Brain microvascular endothelial cell (primary cell): ENCODE measurements at places on chromosomes 2 and 18.
A peak's percentile ranks its signal among the peaks of the same experiment; 100 is the strongest.

DNA sequence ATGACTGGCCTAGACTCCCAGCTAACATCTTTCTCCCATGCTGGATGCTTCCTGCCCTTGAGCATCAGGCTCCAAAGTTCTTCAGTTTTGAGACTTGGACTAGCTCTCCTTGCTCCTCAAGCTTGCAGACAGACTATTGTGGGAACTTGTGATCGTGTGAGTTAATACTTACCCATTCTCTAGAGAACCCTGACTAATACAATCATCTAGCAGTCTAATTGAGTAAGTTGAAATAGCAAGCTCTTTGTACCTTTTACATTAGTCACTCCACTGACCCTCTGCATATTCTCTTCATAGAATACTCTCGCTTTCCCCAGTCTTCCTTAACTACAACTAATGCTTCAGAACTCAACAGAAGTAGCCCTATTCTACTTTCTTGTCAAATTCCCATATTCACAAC is 434.6 kb upstream of the NXPH2 start:
- no peak for DNase-seq

DNA sequence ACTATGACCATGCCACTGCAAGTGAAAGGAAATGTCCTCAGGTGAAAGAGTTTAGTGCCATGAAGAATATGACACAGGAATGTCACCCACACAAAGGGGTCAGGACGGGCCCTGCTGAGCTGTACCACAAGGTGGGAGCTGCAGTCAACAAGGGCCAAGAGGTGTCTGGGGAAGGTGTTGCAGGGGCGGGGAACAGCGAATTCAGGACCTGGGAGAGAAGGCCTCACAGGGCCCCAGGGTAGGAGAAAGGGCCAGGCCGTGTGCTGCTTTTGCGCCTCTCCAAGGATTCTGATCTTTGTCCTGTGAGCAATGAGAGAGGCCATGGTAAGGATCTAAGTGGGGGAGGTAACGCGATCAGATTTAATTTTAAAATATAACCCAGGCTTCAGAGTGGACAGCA is 23.6 kb downstream of the CYB5A start:
- DNase-seq: no peak

DNA sequence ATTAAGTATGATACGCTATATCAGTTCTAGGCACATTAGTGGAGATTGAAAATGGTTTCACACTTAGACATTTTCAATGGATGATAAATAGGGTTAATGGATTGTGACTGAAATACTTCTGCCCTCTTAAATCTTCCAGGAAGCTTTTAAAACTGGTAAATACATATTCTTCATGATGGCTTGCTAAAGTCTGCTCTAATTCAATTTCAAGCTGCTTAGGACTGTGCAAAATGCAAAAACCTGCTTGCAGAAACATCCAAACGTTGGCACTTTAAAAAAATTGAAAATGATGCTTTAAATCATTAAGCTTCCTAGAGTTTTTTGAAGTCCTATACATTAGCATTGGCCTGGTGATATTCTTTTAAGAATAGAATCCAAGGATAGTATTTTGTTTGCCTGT is 214.8 kb upstream of the FSHR start:
- no peak for DNase-seq

- peak; percentile 92 for DNase-seq
These were observed 41.8 kb upstream of the CDC42EP3 start for GRCh38 chr2:37713258-37713700.

GRCh38 chr2:144514616-144515091 is 5.3 kb downstream of the ZEB2 start:
- DNase-seq: no peak

DNA sequence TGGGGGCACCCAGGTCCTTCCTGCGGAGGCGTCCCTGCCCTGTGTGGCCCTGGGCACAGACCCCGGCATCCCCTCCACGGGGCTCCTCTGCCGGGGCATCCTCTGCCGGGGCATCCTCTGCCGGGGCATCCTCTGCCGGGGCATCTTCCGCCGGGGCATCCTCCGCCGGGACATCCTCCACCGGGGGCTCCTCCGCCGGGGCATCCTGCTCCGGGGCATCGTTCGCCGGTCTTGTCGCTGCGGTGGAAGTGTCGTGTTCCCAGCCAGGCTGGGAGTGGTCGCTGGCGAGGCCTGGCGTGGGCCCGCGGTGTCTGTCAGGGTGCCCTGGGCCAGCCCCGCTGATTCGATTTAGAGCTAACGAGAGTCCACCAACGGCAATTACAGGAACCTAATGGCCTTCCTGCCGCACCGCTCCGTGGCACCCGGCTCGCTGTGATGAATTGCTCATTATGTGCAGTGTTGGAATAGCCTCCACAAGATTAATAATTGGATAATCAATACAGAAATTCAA is 115.1 kb downstream of the NFATC1 start:
- DNase-seq: no peak

DNA sequence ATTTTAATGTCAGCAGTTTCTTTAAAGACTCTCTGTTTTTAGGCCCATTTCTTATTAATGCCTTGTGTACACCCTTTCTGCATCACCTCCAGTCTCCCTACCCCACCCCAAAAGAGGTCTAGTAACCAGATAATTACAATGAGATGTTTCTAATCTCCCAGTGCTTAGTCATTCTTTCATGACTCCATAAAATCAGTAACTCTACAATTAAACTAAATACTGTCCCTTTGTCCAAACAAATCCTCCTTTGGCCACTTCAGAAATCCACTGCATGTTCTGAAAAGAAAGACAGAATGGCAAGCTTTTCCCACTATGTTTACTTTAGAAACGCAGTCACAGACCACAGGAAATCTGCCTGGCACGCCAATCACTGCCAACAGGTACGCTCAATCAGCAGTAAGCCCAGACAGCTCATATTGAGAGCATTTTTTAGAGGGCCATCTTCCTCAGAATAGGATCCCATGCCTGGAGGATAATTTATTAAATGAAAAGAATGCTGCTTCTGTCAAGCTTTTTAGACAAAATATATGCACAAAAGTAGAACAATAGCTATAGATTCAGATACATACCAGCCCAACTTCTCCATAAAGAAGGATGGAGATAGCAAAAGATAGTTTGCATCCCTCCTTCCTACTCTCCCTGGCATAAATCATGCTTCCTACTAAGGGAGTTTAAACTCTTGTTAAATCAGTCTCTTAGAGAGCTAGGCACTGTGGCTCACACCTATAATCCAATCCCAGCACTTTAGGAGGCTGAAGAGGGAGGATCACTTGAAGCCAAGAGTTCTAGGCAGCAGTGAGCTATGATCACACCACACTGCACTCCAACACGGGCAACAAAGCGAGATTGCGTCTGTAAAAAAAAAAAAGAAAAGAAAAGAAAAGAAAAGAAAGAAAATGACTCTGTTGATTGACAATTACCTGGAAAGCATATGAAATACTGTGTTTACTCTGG is 14.6 kb downstream of the CLASP1 start:
- peak; percentile 14 for DNase-seq

GRCh38 chr2:231671270-231672050 is 36.9 kb upstream of the PTMA start:
- DNase-seq: no peak

DNA sequence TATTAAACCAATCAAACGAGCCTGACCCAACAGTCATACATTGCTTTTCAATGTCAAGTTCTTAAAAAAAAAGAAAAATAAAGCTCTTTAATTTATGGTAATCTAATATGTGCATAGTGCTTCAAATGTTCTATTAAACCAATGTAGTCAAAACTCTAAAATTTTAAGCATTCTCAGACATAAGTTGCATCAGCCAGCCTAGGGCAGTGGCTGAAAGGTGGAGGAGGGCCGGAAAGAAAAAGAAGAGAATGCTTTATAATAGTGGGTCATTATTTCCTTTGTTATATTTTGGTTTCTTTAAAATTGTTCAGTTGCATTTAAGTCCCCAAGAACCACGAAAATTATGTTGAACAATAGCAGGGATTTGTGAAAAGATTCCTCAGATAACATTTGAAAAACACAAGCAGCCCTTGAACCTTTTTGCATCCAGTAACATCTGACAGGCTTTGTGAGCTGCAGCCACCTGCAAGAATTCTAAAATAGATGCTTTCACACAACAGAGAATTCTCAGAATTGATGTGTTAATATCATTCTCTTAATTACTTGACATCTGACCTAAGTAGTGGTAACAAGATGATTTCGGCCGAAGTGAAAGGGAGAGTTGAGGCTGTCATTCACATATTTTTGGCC is 252.1 kb downstream of the CDCA7 start:
- no peak for DNase-seq

- no peak for DNase-seq
These were observed 41.0 kb downstream of the CROCC2 start for GRCh38 chr2:240947176-240947575.

GRCh38 chr2:95058466-95058988 is 33.0 kb downstream of the MAL start:
- no peak for DNase-seq

DNA sequence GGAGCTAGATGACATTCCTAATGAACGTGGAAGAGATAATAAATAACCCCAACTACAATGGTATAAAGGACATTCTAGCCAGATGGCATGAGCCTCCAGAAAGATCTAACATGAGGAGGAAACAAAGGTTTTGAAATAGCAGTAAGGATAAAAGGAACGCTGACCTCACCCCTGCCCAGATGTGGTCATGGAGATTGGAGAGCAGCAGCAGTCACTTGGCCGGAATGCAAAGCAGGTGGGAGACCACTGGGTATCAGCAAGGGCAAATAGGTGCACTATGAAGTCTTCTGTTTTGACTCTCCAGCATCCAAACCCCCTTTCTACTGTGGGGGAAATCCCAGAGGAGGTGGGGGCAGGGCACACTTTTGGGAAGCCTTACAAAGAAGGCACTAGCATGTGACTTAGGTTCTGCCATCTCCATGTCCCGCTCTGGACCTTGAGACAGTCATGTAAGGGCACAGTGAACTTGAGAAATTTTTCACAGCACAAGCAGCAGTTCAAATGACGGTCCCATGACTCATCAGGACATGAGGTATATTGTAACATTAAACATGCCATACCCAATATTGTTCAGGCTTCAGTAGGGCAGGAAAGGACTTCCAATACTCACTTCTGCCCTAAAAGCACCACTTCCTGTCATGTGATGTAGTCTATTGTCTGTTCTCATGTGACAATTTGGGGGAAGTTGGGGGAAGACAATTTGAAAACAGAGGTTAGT is 55.2 kb downstream of the METTL4 start:
- DNase-seq: peak; percentile 89

- DNase-seq: no peak
These were observed 226.9 kb downstream of the MYO3B start for GRCh38 chr2:170404846-170405245.

DNA sequence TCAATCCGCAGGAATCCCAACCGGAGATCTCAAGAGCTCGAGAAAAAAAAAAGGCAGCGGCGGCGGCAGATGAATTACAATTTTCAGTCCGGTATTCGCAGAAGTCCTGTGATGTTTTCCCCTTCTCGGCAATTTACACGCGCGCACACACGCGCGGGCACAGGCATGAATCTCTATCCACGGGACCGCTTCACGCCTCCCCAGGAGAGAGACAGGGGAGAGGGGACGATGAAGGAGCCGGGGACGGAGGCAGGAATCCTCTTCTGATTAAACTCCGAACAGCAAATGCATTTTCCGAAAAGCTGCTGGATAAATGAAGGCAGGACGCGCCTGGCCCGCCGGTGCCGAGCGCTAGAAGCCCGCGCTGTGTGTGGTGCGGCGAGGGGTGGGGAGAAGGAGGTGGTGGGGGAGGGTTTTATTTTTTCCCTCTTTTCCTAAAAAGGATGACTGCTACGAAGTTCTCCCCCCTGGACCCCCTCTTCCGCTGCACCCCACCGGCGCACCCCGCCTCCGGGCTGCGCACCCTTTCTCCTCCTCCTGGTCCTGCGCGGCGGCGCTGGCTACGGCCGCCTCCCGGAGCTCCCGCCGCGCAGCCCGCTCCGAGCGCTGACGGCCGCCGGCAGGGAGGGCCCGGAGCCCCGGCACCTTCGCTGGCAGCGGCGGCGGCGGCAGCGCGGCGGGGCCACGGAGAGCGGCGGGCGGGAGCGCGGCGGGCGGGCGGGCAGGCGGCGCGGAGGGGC is at the start of gene BCL2:
BCL2 (minus strand) TSS at position 387 of the 740 bp plus-strand sequence.
- peak; percentile 7 for DNase-seq

DNA sequence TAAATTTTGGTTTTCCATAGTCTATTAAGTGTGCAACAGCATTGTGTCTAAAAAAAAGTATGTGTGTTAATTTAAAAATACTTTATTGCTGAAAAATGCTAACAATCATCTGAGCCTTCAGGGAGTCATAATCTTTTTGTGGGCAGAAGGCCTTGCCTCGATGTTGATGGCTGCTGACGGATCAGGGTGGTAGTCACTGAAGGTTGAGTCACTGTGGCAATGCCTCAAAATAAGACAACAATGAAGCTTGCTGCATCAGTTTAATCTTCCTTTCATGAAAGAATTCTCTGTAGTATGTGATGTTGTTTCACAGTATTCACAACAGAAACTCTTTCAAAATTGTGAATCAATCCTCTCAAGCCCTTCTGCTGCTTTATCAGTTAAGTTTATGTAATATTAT is 31.3 kb downstream of the HDHD2 start:
- DNase-seq: no peak

DNA sequence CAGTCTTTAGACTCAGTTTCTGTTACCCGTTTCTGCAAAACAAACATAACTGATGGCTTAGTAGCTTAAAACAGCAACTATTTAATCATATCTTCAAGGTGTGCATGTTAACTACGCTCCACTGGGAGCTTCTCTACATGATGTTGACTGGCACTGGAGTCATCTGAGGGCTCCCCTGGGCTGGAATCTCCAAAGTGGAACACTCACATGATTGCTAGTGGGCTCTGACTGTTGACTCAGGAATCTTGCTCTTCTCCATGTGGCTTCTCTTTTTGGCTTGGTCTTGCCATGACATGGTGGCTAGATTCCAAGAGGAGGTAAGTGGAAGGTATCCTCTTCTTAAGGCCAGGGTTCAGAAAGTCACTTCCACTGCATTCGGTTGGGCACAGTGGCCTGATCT is 160.8 kb downstream of the PMAIP1 start:
- no peak for DNase-seq

DNA sequence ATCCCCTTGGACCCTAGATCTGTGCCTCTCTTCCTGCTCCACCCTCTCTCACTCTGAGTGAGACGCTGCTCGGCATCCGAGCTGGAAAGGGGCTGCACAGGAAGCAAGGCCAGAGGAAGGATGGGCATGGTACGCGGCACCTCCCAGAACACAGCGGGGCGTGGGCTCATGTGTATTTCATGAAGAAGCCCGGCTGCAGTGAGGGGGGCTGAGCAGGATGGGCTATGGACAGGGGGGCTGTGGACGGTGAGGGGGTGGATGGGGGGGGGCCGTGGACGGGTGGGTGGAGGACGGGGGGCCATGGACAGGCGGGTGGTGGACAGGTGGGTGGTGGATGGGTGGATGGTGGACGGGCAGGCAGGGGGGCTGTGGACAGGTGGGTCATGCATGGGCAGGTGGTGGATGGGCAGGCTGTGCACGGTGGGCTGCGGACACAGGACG is 28.5 kb downstream of the SLC66A2 start:
- DNase-seq: no peak
